ENCODE measurements at places on chromosomes 2 and 18.
A peak's percentile ranks its signal among the peaks of the same experiment; 100 is the strongest.

- peak; percentile 29 for DNase-seq
These were observed 686 bp downstream of the UBXN4 start for GRCh38 chr2:135742325-135742757.

- DNase-seq = no peak
These were observed 7.2 kb downstream of the STK36 start for GRCh38 chr2:218679119-218679518.

DNA sequence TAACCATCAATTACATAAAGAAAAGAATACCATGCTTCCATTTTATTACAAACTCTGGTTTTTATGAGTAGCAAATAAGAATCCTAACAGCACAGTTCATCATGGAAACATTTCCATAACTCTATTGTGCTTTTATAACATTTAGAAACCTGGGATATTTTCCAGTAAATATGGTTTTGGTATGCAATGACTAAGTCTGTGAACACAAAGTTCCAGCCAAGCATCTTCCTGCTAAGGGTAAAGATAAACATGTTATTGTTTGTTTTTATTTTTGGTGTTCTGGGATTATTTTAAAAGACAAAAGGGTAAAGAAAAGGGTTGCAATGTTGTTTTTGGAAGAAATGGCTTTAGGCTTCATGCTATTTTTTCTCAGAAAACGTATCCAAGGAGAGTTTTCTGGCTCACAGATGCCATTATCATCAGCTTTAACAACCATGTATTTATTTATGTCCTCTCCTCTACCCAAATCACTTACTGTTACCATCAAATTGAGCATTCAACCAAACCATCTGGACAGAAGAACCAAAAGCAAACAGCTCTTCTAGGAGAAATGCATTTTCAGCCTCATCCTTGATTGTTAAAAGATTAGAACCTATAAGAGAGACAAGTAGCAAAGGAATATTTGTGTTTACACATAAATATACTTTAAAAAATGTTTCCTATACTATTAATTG lies 116.0 kb downstream of the PLA2R1 start:
- no peak for DNase-seq

GRCh38 chr2:109690822-109691541 lies 76.8 kb downstream of the SOWAHC start:
- DNase-seq = peak; percentile 79

DNA sequence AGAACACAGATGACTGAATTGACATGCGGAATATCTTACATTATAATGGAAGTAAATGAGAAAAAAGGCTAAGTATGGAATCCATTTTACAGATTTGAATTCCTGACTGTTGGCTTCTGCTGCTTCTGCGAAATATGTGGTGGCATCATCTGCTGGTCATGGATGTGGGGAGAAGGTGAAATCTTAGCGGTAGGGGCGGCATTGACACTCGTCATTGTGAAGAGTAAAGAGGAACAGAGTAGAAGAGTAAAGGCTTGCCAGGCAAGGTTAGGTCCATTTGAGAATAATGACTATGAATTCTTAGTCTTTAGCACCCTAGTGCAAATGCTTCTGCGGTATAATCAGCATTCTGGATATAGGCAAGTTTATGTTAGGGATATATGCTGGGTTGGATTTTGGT lies 32.4 kb downstream of the ACTR3 start:
- DNase-seq = no peak

DNA sequence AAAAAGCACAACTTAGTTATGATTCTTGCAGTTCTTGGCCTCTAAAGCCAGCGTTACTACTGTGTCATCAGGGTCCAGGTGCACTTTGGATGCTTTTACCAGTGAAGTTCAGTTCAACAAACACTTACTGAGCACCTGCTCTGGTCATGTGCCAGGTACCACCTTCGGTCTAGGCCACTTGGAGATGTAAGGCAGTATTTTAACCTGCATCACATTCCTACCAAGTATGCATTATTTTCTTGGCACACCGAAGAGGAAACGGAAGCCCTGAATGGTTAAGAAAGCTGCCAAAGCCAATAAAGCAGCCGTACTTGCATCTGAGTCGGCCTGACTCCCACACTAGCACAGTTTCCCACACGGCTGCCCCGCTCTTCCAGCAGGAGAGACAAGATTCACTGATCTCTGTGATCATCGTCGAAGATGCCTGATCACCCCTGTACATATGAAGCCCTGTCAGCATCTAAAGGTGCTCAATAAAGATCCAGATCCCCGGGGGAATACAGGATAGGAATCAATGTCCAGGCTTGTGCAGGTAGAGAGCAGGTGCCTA lies 427.1 kb downstream of the EIPR1 start:
- DNase-seq = no peak

- no peak for DNase-seq
These were observed 106.5 kb upstream of the ATP8B1 start for GRCh38 chr18:57909620-57910019.

- DNase-seq = no peak
These were observed 64.5 kb downstream of the TTC32 start for GRCh38 chr2:19837235-19837766.

GRCh38 chr18:25275412-25276001 lies 76.5 kb downstream of the ZNF521 start:
- no peak for DNase-seq

DNA sequence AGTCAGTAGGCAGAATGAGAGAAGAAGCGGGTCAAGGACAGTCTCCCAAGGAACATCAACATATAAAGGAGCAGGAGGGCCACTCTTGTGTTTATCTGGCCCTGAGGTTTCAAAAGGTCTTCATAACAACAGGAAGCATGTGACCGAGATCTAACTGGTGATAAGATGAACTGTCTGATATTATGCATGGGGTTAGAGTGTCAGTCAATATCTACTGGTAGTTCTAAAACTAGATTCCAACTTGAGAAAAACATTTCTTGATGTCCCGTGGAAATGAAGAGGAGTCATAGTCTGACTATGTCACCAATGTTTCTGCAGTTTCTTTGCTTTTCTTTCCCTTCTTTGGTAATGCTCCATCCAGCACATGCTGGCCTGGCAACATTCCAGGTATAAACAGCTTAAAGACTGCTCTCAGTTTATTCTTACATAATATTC lies 77.5 kb upstream of the ITPRID2 start:
- no peak for DNase-seq

DNA sequence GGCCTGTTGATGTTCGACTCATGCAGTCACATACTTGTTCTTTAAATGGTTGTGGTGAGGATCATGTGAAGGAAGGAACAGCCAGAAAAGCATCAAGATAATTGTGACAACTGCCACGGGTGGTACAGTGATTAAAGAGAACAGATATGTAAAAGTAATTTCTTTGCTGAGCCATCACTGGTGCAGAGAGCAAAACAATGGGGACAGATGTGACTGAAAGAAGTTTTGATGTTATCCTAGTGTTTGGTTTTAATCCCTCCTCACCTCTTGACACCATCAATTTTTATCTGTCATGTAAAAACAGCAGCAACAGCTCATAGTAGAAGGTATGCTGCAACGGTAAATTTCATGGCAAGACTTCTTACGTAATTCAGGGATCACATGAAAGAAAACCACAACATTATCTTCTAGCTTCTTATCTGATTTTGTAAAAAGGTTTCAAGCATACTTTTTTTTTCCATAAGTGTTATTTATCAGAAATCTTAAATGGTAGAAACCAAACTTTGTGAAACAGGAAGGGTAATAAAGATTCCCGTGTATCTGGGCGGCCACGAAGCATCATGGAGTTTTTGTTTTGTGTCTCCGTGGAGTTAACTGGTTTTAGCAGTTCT lies 65.2 kb downstream of the PLCL1 start:
- DNase-seq = no peak

GRCh38 chr18:43222501-43222900 lies 54.8 kb downstream of the SYT4 start:
- no peak for DNase-seq

- no peak for DNase-seq
These were observed 2.8 kb downstream of the SPR start for GRCh38 chr2:72889991-72890390.

- DNase-seq = peak; percentile 40
These were observed 384.3 kb upstream of the SYT4 start for GRCh38 chr18:43661570-43661969.
